Amniotic epithelial cell (primary cell): ENCODE measurements at places on chromosomes 3 and 15.

DNA sequence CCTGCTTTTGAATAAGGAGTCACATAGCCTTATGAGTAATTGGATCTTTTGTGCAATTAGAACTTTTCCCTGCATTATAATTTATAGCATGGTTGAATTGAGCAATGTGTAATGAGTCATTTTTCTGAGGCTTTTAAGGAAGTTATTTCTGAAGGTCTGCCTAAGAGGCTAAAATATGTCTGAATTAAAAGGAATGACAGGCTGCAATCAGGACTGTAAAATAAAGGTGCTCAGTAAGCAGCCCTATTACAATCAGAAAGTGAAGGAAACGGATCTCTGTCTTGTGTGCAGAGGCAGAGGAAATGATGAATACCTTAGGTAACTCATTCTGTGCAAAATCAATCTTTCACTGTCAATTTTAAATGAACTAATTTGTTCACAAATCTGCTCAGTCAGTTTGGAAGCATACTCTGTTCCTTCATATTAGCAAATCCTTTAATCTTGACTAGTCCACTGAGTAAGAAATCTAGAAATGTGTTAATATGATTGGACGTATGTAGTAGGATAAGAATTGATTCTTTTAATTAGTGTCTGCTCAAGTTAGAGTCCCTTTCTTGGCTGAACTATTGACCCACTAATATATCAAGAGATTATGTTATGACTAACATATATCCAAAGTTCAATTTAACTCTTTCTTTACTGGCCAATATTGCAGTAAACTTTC, 290.1 kb downstream of the ZIC1 start:
- DNase-seq, result peak; percentile 57

- DNase-seq, result no peak
Observed at GRCh38 chr3:67998281-67998680, 343.9 kb upstream of the SUCLG2 start.

GRCh38 chr3:194100856-194101390, 35.0 kb upstream of the HES1 start:
- DNase-seq, result no peak

DNA sequence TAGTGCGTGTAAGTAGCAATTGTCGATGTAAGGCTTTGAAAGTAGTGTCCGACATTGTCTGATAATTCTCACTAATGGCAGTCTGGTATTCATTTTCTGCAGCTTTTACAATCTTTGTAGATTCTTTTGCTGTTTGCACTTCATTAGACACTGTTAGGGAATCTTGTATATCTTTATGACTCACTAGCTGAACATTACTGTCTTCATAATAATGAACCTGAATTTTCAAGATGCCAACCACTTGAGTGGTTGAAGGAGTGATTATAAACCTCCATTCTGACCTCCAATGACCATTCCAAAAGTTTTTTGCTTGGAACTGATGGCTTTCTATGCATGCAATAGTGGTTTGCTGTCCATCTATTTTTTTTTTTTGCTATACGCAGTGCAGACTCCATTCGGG, 76.4 kb upstream of the MFGE8 start:
- DNase-seq, result peak; percentile 92

GRCh38 chr3:129481766-129482332, 41.8 kb downstream of the IFT122 start:
- DNase-seq, result no peak

DNA sequence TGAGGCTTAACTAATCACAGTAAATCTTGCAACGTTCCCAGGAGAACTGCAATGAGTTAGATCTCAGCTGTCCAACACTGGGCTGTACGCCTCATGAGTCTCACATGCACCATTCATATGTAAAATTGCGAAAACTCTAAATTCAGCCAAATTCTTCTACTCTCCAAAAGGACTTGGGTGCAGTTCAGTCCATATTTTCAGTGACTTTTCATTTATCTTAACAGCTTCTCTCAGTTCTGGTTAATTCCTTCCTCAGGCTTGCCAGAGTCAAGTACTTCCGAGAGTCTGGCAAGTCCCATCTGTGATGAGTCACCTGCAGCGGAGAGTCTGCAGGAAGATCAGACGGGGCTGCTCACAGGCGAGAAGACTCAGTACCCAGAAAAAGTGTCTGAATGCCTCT, 11.5 kb downstream of the CCDC80 start:
- peak; percentile 94 for DNase-seq

GRCh38 chr3:87269723-87270122, 6.7 kb downstream of the POU1F1 start:
- DNase-seq, result no peak

DNA sequence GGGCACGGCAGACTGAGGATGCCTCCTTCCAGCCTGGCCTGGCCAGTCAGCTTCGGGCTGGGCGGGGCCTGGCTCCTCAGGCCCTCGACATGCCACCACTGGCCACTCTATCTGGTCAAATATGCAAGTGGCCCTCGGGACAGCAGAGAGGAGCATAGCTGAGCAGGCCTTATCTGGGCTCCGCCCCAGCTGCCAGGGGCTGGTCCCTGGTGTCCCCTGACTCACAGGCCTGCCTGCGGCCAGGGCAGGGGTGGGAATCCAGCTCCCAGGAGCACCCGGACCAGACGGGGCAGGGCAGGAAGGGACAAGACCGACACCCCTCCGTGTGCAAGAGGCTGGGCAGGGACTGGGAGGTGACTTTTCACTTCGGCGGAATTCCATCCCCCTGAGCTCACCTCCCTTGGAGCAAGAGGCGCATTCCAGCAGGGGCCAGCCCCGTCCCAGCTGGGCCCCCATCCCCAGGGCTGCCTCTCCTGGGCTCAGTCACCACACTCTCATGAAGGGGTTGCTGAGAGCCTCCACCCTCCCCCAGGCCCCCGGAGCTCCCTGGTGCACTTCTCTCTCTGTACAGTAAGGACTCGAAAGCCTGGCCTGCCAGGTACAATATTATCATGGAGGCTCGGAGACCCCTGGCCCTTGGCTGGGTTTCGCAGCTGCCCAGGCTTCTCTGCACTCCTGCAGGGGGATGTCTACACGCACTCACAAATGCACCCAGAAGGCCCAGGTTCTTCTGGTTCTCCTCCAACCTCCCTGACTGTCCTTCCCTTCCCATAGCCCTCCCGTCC, 29.5 kb downstream of the WNT7A start:
- DNase-seq, result no peak
